Effector memory CD4-positive, alpha-beta T cell (primary cell): ENCODE measurements at places on chromosomes 16 and 17.

DNA sequence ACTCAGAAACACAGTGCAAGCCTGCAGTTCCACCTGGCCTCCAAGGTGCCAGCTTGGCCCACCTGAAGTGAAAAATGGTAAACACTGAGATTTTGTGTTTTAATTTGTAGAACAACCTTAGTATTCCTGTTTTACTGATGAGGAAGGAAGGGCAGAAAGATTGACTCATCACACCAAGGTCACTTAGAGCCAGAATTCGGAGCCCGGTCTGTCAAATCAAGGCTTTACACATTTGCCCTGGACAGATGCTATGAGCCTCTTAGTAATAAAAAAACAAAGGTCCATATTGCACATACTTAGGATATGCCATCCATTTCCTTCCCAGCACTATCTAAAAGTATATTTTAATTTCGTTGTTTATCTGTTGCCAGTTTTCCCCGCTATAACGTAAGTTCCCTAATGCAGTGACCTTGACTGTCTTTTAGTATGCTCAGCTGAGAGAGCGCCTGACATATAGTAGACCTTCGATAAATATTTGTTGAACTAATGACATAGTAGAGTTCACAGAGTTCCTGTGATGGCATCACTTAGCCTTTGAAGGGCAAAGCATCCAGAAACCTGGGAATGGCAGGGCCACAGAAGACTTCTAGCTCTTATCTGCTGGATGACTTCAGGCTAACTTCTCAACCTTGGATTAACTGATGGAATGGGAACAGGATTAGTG lies 7.2 kb upstream of the TBKBP1 start:
- DNase-seq, result no peak

- DNase-seq, result no peak
These were observed 34.3 kb downstream of the PCTP start for GRCh38 chr17:55785181-55785580.

GRCh38 chr17:2563543-2563942 lies 29.9 kb upstream of the PAFAH1B1 start:
- no peak for DNase-seq

DNA sequence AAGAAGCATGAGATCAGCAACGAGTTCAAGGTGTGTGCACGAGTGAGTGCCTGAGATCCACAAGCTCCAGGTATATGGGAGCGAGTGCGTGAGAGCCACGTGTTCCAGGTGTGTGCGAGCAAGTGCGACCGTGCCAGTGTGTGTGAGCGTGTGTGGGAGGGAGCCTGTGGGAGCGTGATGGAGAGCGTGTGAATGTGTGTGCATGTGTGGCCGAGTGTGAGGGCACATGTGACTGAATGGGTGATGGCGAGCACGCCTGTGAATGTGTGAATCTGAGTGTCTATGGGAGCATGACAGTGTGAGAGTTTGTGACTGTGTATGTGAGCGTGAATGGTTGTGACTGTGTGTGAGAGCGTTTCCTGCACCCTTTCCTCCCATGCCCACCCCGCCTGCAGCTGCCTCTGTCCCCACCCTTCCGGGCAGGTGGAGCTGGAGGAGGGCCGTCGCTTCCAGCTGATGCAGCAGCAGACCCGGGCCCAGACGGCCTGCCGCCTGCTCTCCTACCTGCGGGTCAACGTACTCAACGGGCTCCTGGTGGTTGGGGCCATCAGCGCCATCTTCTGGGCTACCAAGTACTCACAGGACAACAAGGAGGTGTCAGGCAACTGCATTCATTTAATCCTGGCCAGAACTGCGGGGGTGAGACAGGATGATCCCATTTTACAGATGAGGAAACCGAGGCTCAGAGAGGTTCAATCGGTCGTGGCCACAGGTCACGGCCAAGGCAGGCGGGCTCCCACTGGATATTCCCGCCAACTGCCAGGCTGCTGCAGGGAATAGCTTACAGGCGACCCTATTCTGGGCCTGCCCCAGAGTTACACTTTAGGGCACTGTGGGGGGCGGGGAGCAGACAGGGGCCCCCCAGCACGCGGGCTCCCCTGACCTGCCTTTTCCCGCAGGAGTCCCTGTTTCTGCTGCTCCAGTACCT lies 3.7 kb downstream of the TMC8 start:
- DNase-seq, result peak; percentile 70

DNA sequence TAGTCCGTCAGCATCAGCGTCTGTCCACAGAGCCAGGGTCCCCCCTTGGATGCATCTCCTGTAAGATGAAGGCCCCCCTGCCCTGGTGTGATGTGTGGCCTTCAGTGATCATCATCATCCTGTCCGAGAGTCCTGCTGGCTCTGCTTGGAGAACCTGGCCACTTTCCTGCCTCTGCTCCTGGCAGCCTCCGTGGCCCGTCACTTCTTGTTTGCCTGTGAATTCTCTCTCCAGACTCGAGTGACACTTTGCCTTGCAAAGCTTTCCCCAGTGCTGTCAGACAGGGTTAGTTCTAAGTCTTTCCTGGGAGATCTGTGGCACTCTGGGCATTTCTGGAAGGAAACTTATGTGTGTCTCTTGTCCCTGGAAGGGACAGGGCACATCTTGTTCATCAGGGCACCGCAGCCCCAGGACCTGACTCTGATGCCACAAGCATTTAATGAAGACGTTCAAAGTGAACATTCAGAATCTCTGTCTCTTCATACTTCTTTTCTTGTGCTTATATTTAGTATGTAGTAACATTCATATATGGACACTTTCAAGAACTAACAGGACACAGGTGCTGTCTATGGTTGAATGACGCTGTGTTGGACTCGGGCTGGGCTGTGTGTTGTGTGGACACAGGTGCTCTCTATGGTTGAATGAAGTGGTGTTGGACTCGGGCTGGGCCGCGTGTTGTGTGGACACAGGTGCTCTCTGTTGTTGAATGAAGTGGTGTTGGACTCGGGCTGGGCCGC lies 68.5 kb downstream of the RPTOR start:
- DNase-seq, result no peak

DNA sequence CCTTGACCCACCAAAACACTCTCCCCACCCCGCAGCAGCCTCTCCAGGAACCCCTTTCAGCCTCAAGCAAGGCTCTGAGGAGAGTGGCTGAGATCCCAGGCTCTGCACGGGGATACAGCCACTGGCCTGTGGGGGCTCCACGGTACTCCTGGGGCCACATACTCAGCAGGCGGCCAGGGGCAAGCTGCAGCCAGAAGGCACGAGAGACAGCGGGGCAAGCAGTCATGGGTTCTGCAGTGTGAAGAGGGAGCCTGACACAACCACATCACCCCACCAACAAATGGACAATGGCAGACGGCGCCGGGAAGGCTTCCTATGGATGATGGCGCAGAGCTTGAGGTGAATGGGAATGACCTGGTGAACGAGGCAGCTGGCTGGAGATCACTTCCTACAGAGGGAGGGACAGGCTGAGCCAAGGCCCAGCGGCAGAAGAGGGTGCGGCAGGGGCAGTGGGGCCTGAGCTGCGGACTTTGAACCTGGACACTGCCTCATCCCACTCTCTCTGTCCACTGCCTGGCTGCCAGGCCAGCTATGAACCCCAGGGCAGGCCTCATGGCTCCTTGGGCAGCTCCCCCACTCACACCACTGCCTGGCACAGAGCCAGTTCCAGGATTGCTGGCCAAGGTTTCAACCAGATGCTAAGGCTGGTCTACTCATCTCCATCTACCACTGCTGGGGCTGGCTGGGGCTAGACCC lies 10.8 kb upstream of the BCAR1 start:
- DNase-seq, result no peak

- DNase-seq, result no peak
These were observed 3.7 kb downstream of the BCL6B start for GRCh38 chr17:7026471-7027115.

DNA sequence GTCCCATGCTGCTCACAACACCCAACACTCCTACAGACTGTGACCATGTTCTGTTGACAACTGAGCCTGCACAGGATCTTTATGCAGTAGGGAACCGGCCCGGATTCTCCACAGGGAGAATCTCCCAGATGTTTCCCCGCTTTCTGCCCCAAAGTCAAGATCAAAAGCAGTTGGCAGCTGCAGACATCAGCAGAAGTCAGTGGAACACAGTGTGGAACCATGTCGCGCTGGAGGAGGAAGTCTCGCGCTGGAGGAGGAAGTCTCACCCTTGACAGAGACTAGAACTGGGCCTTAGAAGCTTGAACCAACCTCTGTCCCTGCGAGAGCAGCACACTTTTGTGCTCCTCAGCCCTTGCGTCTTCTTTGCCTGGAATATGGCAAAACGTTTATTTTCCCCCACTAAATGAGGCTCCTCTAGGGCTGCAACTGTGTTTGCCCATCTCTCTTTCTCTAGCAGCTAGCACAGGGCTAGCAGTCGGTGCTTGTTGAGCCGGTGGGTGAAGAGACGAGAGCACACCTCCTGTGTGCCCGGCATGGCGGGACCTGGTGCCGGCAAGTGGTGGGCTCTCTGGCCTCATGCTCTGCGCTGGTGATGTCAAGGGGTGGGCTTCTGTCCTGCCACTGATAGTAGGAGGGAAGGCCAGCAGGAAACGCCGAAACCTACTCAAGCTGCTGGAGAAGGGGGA lies 2.1 kb upstream of the MRC2 start:
- DNase-seq, result no peak

DNA sequence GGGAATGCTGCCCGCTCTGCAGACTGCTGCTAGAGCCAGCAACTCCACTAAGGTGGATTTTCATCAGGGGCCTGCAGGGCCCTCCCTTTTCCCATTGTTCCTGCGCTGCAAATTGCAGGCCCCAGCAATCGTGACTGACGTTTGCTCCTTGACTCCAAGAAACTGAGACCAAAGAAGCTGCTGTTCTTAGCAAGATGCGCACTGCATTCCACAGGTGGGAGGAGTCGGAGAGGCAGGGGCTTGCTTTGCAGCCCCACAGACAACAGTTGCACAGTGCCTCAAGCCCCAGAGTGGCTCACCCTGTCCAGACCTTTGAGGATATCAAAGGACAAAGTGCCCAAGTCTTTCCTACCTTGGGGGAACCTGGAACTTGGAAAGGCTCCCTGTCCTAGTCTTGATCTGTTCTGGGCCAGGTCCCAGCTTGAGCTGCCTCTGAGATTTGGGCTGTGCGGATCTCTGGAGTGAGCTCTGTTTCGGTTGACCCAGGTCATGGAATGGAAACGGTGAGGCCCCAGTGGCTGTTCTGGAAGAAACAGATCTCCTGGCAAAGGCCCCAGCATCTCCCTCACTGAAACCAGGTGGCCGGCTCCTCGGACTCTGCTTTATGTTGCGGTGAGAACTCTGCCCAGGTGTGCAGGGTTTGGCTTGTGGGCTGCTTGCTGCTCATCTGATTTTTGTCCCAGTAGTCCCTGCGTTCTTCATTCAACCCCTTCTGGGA lies 24.9 kb downstream of the PLCD3 start:
- no peak for DNase-seq

GRCh38 chr16:4376893-4377572 lies 5.4 kb downstream of the VASN start:
- no peak for DNase-seq

DNA sequence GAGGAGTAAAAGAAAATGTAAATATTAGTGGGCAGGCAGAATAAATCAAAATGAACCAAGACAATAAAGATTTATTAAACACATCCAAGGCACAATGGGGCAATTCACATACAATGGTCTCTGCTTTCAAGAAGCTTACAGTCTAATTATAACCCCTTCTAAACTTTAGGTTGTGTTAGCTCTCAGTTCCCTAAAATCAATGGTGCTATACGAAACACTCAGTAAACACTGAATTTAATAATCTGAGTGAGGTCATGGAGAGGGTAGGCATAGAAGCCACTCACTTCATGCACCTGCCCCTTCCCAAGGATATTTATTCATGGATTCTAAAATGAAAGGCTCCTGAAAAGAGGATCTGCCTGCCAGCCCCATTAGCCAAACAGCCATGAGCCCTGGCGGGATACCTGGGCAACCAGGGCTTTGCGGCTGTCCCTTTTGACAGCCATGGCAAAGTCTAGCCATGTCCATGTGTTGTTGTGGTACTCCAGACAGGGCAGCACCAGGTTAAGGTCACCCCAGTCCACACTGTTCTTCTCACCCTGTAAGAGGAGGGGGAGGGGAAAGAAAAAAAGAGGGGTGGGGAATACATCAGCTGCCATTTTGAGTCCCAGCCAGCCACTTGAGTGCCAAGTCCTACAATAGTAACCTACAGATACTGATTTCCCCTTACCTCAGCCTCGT lies 1.4 kb upstream of the RSKR start:
- no peak for DNase-seq

- DNase-seq, result no peak
These were observed 401.0 kb downstream of the HS3ST3B1 start for GRCh38 chr17:14701886-14702285.

- DNase-seq, result no peak
These were observed 162.8 kb upstream of the ZFHX3 start for GRCh38 chr16:73210686-73211085.

DNA sequence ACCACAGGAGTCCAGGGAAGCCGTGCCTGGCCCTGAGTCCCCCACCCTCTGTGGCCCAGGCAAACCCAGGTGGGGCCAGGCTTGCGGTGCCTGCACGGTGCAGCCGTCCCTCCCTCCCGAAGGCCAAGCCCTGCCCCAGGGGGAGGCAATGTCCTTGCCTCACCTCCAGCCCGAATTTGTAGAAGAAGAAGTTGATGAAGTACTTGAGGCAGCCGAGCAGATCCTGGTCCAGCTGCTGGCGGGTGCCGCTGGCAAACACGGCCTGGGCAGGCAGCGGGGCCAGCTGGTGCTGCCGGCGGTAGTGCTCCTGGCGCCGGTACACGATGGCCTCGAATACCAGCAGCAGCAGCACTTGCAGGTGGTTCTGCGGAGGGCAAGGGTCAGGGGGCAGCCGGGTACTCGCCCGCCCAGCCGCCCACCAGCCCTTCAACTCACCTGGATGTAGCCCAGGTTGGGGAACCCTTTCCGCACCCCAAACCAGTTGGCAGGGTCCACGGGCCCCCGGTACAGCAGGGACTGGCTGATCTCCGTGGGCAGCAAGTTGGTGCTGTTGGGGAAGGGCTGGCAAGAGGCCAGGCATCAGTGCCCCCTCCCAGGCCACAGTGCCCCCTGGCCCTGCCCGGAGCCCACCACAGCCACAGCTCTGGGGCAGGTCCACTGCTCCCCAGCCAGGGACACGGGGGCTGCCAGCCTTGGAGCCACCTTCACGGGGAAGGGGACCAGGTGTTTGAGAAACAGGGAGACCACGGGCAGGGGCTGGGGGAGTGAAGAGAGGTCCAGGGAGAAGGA lies 26.1 kb downstream of the CTU2 start:
- no peak for DNase-seq

- no peak for DNase-seq
These were observed 15.0 kb upstream of the PEMT start for GRCh38 chr17:17606416-17607000.

- no peak for DNase-seq
These were observed 22.7 kb downstream of the TRPV3 start for GRCh38 chr17:3534881-3535252.

DNA sequence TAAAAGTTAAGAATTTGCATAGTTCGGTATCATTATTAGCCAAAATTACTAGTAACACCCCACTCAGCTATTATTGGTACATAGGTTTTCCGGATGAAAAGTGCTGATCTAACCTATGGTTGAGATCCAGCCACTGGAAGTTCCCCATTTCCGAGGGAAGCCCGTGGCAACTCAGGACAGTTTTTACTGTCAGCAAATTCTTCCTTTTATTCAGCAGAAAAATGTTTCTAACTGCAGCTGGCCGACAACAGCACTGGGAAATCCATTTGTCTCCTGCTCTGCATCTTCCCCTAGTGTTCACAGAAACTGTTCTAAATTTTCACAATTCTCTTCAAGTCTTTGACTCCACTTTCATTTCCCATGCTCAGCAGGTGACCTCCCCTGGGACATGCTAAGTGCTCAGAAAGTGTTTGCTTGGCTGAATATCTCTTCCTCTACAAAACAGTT lies 15.5 kb upstream of the MMD start:
- DNase-seq, result no peak

GRCh38 chr16:61926766-61927165 lies 109.5 kb downstream of the CDH8 start:
- DNase-seq, result no peak
